ENCODE measurements at places on chromosomes 3 and 15.

DNA sequence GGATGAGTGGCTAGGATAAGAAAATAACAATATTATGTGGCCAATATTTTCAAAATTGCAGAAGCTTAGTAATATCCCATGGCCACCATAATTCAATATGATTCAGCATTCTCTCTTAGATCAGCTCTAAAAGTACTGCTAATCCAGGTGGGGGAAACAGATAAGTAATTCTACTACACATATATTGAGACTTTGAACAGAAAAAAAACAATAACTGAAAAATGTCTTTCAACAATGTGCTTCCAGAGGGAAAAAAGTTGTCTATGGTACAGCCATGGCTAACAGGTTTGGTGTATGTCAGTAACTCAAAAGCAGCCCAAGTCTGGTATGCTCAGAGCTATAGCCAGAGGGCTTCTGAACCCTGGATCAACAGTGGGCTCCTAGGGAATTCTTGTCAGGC, 42.4 kb upstream of the PPIB start:
- DNase-seq: no peak

- DNase-seq: peak; percentile 68
Observed at GRCh38 chr3:127655641-127656040, 17.1 kb upstream of the ABTB1 start.

DNA sequence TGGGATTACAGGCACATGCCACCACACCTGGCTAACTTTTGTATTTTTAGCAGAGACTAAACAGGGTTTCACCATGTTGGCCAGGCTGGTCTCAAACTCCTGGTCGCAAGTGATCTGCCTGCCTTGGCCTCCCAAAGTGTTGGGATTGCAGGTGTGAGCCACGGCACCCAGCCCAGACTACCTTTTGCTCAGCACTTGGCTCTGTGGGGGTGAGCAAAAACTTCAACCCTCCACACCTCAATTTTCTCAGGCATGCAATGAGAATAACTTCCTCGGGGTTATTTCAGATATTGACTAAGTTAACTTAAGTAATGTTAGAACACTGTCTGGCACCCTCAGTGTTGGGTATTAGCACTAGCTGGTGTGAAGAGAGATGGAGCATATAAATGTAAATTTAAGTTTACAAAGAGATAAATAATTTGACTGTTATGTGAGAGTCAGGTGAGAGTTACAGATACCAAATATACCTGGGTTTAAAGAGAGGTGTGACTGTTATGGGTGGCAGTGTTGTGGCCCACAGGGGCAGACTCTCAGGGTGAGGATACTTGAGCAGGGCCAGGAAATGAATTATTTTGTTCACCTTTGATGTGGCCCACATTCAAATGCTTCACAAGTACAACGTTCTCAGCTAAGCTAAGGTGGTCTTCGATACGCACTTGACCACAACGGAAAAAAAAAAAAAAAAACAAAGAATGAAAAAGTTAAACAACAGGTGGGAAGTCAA, 29.0 kb downstream of the CPOX start:
- DNase-seq: no peak

DNA sequence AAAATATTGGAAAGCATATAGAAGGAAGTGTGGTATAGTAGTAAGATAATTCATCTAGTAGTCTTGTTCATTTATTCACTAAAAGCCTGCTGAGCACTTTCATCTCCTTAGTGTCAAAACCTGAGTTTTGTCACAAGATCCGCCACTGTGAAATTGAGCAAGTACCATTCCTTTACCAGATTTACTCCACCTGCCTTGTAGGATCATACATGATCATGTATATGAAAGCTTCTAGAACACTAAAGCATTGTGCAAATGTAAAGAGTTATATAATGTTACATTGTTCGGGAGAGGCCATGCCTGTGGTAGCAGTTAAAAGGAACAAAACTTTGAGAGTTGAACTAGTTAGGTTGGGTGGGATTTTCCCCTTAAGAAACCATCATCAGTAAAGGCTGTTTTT, 35.0 kb downstream of the UBE2E2 start:
- no peak for DNase-seq
